RWPE1 (cell line): ENCODE measurements at places on chromosomes 2 and 18.

GRCh38 chr2:74688881-74689280, 34.8 kb downstream of the SEMA4F start:
- no peak for DNase-seq

GRCh38 chr2:1973636-1974035, 229.3 kb upstream of the PXDN start:
- no peak for DNase-seq

GRCh38 chr2:240571314-240571973, 3.2 kb downstream of the RNPEPL1 start:
- no peak for DNase-seq

GRCh38 chr2:198595721-198596120, 791.3 kb downstream of the PLCL1 start:
- DNase-seq = no peak

DNA sequence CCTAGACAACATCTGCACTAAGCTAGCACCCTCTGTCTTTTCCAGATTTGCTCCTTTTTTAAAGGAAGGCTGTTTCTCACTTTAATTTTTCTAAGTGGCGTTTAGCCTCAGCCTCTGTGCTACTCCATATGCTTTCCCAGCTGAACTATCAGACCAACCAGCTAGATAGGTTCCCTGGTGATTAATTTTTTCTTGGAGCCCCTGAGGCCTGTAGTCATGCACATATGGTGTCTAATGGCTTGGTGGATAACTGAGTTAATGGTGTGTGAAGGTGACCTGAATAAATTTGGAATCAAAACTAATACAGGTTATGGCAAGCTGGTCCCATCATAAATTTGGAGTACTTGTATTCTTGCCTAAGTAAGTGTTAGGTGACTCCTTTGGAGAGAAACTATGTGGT, 135.5 kb downstream of the MGAT5 start:
- DNase-seq = no peak

- DNase-seq = peak; percentile 84
These were observed 18.4 kb upstream of the SLC20A1 start for GRCh38 chr2:112627060-112628040.

DNA sequence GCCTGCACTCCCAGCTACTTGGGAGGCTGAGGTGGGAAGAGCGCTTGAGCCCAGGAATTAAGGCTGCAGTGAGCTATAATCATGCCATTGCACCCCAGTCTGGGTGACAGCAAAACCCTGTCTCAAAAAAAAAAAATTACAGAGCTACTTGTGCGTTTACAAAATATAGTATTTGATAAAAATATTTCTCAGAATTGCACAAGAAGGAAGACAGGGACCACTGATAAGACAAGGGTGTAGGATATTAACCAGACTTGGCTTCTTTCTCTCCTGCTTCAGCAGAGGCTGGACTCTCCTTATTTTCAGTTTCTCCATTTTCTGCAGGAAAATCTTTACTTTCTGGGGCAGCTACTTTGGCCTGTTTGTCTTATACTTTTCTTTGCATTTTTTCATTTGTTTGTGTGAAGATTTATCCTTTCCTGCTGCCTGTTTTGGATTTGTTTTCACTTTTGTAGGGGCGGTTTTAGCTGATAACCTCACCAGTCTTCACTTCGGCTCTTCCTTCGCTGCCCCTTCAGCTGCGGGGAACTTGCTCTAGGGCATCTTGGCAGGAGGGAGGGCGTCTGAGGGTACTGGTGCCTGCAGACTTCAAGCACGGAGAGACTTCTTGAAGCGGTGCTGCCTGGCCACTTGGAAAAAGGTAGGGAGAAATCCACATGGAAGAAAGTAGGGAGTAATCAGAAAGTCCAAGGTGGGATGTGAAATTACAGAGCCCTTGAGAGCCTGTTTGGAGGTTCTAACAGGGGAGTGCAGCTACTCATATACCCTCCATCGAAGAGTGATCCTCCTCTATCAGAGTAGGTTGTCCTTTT, 14.9 kb upstream of the ZDBF2 start:
- DNase-seq = no peak

GRCh38 chr2:110095994-110096633, 19.5 kb downstream of the MALL start:
- no peak for DNase-seq

GRCh38 chr2:8922431-8922830, 81.1 kb downstream of the MBOAT2 start:
- DNase-seq = no peak

GRCh38 chr2:131044757-131045150, 48.5 kb downstream of the FAM168B start:
- no peak for DNase-seq

DNA sequence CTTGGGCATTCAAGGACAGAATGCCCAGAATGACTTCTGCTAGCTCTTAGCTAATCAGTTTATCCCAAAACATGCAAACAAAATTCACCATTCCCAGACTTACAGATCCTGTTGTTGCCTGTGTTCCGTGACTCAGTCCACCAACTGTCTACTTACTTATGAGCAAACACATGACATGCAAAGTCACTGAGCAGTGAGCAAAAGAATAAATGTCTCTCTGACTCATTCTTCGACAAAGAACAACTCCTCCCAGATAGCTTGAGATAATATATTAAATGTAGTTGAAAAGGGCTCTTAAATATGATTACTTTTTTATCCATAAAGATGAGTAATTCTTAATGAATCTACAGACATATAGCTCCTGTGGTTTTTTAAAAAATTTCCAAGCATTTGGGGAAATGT, 9.0 kb upstream of the CREG2 start:
- peak; percentile 81 for DNase-seq

DNA sequence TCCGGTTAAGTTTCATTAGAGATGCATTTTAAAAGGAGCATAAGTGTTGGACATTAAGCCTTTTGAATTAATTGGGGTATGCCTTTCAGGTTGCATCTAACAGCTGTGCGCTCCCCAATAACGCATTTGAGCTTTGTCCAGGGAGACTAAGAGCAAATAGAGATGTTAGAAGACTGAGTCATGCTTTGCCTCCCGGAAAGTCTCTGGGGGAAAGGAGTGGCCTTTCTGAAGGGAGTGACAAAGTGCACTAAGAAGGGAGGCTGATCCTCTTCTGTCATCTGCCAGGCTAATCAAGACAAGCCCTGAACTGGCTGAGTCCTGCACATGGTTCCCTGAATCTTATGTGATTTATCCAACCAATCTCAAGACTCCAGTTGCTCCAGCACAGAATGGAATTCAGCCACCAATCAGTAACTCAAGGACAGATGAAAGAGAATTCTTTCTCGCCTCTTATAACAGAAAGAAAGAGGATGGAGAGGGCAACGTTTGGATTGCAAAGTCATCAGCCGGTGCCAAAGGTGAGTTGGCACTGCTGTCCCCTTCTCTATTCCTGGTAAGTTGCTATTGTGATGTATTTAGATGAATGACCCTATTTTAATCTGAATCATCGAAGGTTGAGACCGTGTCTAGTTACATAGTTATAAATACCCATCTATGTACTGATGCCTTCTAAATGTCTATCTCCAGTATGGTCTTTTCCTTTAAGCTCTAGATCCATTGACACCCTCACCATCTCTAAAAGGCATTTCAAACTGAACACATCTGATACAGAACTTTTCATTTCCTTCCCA, 12.1 kb downstream of the TTL start:
- peak; percentile 64 for DNase-seq

GRCh38 chr2:67694445-67694844, 297.3 kb downstream of the ETAA1 start:
- no peak for DNase-seq

DNA sequence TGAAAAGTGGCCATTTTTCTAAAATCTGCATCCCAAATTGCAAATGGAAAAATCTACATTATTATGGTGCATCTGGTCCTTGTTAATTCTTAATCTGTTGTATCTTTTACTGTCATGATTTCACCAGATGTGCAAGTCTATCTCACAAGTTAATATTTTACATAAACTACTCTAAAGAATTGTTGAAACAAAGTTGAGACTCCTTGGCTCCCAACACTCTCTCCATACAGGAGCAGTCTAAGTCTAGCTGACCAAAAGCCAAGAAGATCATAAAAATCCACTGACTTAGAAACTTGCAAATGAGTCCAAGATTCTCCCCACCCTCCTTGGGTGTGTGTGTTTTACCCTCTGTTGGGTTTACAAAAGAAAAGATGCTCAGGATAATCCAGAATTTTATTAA, 85.1 kb downstream of the NCKAP5 start:
- no peak for DNase-seq

GRCh38 chr2:15897431-15898098, 42.8 kb upstream of the MYCN start:
- no peak for DNase-seq

- DNase-seq = no peak
These were observed 57.7 kb downstream of the CD28 start for GRCh38 chr2:203763938-203764664.

GRCh38 chr2:240259201-240259923, 118.9 kb upstream of the OTOS start:
- DNase-seq = no peak

- peak; percentile 26 for DNase-seq
These were observed 133.4 kb downstream of the ZNF407 start for GRCh38 chr18:74731097-74731496.

GRCh38 chr2:69828938-69829255, 563 bp upstream of the GMCL1 start:
- no peak for DNase-seq

DNA sequence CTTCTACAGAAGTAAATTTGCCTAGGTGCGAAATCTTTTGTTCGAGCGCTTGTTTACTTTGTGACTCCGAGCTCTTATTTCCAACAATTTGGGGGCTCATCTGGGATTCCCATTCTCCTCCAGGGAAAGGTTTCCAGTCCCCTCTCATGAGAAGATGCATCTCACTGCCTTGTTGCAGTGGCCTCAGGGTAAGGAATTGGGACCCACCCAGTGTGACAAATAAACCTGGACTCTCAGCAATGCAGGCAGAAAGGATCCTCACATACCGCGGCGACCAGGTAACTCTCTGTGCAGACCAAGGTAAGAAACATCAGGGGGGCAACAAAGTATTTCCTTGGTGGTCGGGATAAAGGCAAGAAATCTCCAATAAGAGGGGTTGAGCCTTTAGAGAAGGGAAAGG, 1169.3 kb downstream of the DSC3 start:
- no peak for DNase-seq

DNA sequence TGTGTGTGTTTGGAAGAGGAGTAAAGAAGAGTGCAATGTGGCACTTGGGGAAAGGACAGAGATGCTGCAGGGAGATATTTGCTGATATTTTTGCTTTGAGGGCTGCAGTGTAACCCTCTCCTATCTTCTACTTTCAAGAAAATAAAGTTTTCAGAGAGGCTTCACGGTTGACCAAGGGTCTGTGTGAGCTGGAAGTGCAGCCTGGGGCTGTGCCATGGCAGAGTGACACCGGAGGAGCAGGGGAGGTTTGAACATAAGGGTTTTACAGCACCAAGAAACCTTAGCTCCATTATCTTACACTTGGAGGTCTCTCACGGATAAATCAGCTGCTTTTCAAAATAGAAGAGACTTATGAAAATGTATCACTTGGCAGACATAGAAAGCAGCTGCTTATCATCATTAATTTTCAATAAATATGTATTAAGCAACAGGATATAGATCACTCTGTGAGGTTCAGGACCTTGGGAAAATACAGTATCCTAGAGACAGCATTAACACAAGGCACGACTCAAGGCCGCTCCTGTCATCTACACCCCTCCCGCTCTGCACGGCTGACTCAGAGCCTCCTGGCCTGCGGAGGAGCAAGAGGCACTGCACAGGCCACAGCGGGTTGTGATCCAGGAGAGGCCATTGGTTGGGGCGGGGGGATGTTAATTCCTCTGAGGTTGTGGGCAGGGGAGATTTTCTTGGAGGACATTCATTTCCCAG, 127.8 kb downstream of the COPS8 start:
- no peak for DNase-seq

DNA sequence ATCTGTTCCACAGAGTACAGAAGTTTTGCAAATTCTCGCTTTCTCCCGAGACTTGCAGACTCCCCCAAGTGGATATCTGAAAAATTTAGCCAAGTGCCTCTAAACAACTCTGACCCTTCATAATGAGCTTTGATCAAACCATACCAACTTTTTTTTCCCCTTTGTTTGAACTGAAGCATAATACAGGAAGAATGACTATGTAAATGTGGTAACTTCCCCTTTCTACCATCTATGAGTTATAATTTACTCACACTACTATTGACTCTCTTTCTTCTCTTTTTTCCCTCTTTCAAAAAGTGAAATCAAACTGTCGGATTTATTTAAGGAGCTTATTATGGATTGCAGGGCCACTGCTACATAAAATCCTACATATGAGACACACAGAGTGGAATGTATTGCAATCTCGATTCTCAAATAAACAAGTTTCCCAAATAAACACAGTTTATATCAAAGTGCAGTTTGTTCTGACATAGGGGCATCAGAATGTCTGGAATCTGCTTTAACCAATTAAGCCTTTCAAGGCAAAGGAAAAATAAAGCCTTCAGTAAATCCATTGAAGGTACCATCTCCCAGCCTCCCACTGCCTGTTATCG, 1.4 kb upstream of the ZNF804A start:
- peak; percentile 1 for DNase-seq

- peak; percentile 84 for DNase-seq
These were observed 44.9 kb upstream of the YWHAQ start for GRCh38 chr2:9675415-9676351.

DNA sequence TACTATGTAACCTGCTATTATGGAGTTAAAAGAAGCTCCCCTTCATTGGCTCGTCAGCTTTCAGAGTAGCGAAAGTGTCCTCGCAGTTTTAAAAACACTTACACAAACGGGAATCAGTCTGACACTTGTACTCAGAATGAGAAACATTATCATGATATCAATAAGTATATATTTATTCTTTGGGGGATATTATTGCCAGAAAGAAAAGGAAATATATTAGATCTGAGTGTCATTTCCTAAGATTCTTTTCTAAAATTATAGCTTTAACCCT, 584.5 kb downstream of the ZEB2 start:
- DNase-seq = no peak

GRCh38 chr2:201754717-201755415, 25.9 kb downstream of the ALS2 start:
- DNase-seq = no peak

DNA sequence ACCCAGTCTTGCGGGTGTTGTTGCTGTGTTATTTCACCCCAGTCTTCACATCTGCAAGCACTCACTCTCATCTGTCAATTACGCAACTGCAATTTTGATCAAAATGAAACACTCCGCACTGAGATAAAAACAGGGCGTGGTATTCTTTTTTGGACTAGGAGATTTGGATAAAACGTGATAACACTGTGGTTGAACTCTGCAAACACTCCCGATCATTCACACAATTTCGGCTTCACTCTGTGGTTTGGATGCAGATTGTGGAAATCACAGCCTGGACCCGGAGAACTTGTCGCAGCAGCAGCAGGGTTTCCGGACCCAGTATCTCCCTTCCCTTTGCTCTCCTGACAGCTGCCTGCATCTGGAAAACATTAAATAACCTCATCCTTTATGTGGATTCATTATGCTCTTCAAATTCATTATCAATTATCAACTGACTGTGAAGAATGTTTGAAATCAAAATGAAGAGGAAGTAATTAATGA, 49.4 kb upstream of the APCDD1 start:
- no peak for DNase-seq

DNA sequence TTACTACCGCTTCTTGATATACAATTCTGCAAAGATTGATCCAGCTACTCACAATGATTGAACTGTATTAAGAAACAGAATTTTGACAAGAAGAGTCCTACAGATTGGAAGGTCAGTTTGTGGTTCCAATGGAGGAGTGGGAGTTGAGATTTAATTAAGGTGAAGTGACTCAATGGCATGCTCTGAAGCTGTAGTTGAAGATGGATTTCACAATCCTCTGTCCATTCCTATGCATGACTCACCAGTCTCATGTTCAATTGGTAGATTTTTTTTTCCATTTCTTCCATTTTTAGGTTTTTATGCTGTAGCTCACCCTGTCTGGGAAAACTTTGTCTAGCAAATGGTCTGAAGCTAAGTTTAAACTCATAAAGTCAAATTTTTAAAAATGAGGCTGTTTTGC, 83.3 kb downstream of the DPP4 start:
- peak; percentile 79 for DNase-seq
